ENCODE measurements at places on chromosomes 1 and 21. TPM values are rescaled to one million over a fixed set of nuclear protein-coding genes. Genes with fewer than 3 reads are reported as not detected.

GRCh38 chr1:21289700-21290545 is at the start of gene ECE1:
ECE1 (minus strand) TSS chr1:21290463; CDS start chr1:21290414, 49 bp downstream.
- H3K36me3 ChIP-seq = peaks cover 6% of the 10 kb centered on the region
- peak; percentile 53 for DNase-seq
- no peaks in the 10 kb centered on the region for H3K27me3 ChIP-seq
- peak within 1 kb of the TSS; percentile 82 for H3K27ac ChIP-seq
- H3K4me1 ChIP-seq = peaks cover 63% of the 10 kb centered on the region

DNA sequence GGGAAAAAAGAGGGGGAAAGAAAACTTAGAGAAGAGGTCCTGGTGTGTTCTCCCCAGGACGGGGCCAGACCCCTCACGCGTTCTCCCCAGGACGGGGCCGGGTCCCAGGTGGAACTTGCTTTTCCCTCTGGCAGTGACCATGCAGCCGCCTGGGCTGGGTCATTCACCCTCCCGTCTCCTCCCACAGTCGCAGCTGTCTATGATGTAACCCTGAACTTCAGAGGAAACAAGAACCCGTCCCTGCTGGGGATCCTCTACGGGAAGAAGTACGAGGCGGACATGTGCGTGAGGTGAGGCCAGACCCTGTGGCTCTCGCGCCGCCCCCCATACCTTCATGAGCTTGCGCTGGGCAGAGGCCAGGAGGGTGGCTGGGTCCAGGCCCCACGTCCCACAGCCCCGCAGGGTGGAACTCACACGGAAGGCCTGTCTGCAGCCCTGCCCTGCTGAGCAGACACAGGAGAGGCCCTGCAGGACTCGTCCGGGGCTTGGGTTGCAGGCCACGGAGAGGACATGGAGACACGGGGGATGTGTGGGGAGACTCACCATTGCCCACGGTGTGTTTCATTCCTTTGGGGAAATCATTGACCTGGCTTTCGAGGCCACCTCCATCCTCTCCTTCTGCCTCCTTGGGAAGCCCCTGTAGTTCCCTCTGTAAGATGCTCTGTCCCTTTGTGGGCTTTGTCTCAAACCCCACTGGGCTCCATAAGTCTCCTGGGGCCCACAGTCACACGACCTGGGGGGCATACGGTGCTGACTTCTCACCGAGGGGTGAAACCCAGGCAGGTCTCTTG is 40.7 kb upstream of the TRAPPC10 start:
- H3K36me3 ChIP-seq = peaks cover 21% of the 10 kb centered on the region
- H3K4me3 ChIP-seq = no peak overlapping the region
- DNase-seq = no peak
- H3K27me3 ChIP-seq = no peaks in the 10 kb centered on the region
- no peaks in the 10 kb centered on the region for H3K4me1 ChIP-seq
- no peak overlapping the region for H3K27ac ChIP-seq

DNA sequence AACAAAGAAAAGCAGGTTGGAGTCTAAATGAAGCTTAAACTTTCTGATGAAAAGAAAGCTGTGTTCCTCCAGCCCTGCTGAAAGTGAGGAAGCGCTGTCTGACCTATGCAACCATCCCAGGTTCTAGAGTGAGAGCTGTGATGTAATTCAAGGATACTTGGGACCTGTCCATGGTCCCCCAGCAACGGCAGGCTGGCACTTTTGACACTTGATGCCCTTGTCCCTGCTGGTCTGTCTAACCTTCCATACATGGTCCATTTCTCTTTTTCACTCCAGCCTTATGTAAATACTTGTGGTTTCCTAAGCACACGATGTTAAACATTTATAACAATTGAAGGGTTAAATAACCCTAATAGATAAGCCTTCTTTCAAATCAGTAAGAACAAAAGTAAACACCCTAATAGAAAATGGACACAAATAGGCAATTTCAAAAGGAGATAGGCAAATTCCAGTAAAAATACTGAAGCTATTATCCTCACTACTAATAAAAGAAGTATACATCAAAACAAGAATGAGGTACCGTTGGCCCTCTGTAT is 17.7 kb upstream of the KDM4A start:
- H3K27ac ChIP-seq = no peak overlapping the region
- no peaks in the 10 kb centered on the region for H3K4me1 ChIP-seq
- DNase-seq = no peak
- H3K27me3 ChIP-seq = peaks cover 13% of the 10 kb centered on the region
- no peak overlapping the region for H3K4me3 ChIP-seq

GRCh38 chr1:199784138-199784895 is 243.2 kb upstream of the NR5A2 start:
- no peak for DNase-seq
- no peaks in the 10 kb centered on the region for H3K27me3 ChIP-seq
- H3K4me1 ChIP-seq = no peaks in the 10 kb centered on the region
- H3K4me3 ChIP-seq = no peak overlapping the region
- H3K36me3 ChIP-seq = no peaks in the 10 kb centered on the region

DNA sequence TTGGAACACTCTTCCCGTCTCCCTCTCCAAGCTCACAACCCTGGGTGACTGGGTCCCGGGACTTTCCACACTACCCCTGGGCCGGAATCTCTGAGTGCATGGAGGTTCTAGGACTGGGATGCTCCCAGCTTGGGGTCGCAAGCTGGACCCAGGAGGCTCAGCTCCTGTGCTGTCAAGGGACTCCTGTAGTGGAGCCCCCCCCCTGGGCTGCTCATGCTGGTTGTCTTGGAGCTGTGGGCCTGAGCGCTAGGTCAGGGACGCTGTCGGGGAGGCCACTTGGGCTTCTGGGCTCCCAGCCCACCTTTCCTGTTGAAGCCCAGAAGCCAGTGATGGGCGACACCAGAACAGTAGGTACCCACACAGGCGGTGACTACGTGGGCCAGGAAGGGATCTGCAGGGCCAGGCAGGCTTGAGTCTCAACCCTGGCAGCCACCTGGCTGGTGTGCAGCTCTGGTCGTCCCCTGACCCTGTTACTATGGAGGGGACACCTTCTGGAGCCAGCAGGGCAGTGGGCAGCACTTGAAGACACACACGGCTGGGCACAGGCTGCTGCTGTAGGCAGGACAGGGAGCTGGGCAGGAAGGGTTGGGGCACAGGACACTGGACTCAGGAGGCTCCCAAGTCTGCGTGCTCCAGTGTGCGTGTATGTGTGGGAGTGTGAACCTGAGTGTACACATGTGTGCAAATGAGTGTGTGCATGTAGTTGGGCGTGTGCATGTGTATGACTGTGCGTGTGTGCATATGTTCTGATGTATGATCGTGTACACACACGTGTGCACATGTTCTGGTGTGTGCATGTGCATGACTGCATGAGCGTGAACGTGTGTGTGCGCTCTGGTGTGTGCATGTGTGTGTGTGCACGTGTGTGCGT is 3.0 kb downstream of the MMEL1 start:
- no peaks in the 10 kb centered on the region for H3K36me3 ChIP-seq
- H3K27ac ChIP-seq = no peak overlapping the region
- no peaks in the 10 kb centered on the region for H3K4me1 ChIP-seq
- DNase-seq = no peak
- H3K4me3 ChIP-seq = no peak overlapping the region

DNA sequence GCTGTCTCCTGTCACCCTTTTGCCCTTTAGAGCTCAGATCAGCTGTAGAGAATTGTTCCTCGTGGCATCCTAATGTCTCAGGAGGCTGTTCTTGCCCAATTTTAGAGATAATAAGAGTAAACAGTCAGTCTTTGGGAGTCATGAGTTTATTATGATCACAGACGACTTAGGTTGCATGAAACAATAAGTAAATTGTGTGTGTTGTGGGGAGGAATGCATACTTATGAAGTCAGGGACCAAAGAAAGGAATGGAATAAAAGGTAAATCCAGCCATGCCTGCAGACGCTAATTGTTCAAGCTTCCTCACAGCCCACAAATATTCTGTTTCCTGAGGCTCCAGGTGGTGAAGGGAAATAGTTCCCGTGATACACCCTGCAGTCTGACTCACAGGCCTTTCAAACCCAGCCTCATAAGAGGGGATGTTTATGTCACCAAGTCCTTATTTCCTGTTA is 897 bp downstream of the EPHX4 start:
- H3K27me3 ChIP-seq = peaks cover 21% of the 10 kb centered on the region
- H3K36me3 ChIP-seq = no peaks in the 10 kb centered on the region
- H3K27ac ChIP-seq = no peak overlapping the region

GRCh38 chr1:161076410-161076809 is 6.7 kb upstream of the ARHGAP30 start:
- no peaks in the 10 kb centered on the region for H3K36me3 ChIP-seq
- H3K27ac ChIP-seq = no peak overlapping the region
- peaks cover under 1% of the 10 kb centered on the region for H3K4me1 ChIP-seq

DNA sequence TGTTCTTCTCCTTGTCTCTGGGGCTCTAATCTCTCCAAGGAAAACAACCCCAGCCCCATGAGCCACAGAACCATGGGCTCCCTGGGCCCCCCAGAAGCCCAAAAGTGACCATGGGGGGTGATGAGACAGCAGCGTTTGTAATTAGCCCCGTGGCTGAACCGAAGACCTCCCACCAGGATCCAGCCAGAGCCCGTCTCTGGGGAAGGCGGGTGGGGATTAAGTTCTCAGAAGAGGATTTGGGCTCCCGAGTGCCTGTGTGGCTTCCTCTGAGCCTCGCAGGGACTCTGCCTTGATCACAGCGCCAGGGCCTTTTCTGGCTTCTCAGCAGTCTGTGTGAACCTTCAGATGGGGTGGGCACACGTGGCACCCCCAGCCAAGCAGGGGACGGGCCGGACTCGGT is 77.0 kb downstream of the ALPL start:
- no peaks in the 10 kb centered on the region for H3K4me1 ChIP-seq
- no peak overlapping the region for H3K27ac ChIP-seq
- H3K36me3 ChIP-seq = no peaks in the 10 kb centered on the region
- H3K27me3 ChIP-seq = no peaks in the 10 kb centered on the region
- DNase-seq = no peak

PCNX2 gene
- total RNA-seq = 68.6 TPM

C1QTNF12 gene
- 3.3 TPM for total RNA-seq

S1PR1 gene
- 355 TPM for total RNA-seq

Measured in T-cell (primary cell).